ENCODE measurements at places on chromosomes 12 and 14.
A peak's percentile ranks its signal among the peaks of the same experiment; 100 is the strongest.

- DNase-seq, result peak; percentile 47
Observed at GRCh38 chr12:3752096-3752709, 706 bp downstream of the CRACR2A start.

DNA sequence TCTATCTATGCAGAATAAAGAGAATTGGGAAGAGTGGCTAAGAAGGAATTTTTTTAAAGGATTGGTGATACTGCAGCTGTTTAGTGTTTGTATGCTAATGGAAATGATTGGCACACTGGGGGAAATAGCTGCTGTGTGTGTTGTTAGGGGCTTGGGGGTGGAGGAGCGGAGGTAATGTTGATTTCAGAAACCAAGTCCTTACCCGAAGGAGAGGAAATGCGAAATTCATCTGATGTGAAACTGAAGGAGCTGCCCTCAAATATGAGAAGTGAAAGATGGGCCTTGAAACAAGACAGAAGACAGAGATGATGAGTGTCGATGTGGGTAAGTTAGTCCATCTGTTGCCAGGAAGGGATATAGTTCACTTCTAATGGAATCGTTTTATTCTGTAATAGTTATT lies 21.2 kb upstream of the RNASE12 start:
- DNase-seq, result no peak

DNA sequence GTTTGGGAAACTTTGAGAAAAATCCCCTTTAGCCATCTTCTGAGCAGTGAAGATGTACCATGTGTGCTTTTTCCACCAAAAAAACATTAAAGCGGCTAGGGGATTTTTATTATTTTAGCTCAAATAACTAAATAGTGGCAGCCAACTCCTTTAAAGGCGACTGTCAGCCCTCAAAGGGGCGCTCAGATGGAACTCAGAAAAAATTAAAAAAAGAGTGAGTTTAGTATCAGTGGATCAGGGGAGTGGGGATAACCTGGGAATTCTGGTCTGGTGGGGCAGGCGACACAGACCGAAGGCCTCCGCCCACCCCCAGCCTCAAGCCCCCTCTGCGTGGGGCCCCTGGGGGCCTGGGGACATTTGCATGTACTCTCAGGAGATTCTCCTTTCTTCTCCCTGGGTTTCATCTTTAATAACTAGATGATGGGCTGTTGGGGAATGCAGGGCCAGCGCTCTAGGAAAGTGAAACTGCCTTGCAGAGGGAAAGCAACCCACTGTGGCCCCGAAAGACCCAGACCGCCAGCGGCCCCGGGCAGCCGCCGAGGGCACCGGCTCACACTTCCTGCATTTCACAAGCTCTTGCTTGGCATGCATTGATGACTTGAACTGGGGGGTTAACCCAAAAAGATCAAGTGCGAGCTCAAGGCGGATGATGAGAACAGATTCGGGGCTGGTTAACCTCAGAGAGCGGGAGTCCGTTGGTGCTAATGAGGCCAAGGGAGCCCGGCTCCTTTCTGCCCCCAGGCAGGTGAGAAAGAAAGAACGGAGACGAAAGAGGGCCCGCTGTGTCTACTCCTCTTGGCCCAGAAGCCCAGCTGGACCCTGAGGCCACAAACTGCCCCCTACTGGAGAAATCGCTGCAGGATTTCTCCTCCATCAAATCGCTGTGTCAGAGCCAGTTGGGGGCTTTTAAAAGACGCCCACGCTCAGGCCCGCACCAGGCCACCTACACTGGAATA lies 7.3 kb upstream of the BATF start:
- DNase-seq, result no peak

GRCh38 chr12:2347137-2347843 lies 294.5 kb downstream of the CACNA1C start:
- no peak for DNase-seq

DNA sequence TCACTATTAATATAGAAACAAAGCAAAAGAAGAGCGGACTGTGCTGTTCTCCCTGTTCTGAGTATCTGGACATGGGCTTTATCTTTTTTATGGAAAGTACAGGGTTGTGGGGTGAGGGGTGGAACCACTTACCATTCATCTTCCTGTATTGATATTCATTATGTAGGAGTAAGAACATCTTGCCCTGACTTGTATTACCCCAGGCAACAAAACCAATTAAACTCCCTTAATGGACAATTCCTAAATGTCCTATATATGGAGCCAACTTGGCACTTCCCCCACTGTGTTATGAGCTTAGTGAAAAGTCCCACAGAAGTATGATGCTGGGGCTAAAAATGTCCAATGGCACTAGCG lies 139.9 kb upstream of the KRR1 start:
- no peak for DNase-seq

- DNase-seq, result no peak
Observed at GRCh38 chr12:119139448-119139847, 39.3 kb upstream of the HSPB8 start.

GRCh38 chr14:89371585-89372511 lies 45.2 kb downstream of the FOXN3 start:
- DNase-seq, result no peak

DNA sequence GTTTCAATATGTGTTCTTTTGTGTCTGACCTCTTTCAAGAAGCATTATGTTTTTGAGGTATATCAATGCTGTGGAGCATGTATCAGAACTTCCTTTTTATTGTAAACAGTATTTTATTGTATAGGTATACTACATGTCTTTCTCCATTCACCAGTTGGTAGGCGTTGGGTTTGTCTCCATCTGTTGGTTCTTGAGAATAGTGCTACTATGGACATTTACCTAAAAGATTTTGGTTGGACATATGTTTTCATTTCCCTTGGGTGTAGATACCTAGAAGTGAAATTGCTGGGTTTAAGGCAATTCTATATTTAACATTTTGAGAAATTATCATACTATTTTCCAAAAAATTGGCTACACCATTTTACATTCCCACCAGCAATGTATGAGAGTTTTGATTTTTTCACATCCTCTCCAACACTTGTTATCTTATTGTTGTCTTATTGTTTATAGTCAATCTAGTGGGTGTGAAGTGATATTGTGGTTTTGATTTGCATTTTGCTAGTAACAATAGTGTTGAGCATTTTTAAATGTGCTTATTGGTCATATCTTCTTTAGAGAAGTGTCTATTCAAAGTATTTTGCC lies 409.2 kb downstream of the IPO8 start:
- DNase-seq, result no peak

GRCh38 chr12:56358836-56359532 lies 923 bp downstream of the STAT2 start:
- DNase-seq, result no peak

DNA sequence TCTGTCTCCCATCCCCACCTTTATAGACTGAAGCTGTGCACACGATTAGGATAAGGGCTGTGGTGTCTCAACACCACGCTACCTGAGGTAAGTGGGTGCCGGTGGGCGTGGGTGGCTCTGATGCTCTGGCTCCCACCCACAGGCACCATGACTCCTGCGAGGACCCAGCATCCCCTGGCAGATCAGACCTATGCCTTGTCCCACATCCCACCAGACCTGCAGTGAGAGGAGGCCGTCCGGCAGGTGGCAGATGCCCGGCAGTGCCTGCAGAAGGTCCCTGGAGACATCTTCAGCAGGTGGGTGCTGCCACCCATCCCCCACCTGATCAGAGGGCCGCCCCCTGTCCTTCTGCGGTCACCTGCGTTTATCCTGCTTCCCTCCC lies 104.4 kb upstream of the PRB2 start:
- DNase-seq, result no peak

DNA sequence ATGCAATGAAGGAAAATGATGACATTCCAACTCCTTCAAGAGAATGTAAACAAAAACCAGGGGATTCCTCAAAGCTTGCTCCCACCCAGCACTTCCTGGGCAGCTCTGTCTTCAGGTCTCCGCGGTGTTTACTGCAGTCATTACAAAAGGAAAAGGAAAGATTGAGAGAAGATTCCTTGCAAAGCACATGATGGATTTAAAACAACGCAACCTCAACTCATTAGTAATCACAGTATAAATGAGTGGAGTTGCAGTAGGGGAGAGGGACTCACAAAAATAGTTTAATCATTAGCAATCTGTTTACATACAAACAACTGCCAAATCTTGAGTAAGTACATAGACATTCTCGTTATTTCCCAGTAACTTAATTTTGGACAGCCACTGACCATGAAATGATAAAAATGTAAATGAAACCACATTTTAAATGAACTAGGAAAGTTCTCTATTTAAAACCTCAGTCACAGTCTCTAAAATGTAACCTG lies 49.7 kb upstream of the OVCH1 start:
- DNase-seq, result no peak

DNA sequence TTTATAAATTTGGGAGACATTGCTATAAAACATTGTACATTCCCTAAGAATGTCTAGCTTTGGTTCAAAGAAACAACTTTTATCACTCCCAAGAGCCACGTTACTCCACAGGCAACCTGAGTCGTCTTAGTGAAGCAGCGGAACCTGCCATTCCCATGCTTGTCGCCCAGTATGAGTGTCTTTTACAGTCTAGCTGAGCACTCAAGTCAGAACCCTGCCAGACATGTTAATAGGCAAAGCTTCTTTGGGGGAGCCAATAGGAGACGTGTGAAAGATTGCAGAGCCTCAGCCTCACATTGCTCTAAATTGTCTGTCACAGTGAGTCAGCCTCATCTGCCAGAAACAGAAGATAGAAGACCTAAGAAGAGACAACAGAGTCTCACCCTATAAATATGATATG lies 541.6 kb upstream of the FLRT2 start:
- DNase-seq, result no peak

DNA sequence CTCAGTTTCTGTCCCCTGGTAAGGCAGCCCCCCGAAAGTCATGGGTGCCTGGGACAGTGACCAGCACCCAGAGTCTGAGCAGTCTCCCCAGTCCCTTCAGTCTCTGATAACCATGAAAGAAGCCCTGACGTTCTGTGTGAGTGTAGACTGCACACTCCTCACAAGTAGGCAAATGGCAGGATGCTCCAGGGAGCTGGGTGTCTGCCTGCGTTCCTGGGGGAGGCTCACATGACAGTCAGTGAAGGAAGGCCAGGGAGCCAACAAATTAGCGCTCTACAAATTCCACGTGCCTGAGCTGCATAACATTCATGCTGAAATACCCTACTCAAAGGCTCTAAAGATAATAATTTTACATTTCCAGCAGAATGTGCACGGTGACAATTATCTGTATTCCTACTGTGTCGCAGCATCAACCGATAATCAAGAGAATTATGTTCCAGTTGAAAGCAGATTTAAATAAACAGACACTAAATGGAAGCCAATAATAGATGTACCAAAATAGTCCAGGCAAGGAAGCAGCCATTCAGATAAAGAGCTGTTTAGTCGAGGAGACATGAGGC lies 56.3 kb downstream of the ASCL1 start:
- no peak for DNase-seq

DNA sequence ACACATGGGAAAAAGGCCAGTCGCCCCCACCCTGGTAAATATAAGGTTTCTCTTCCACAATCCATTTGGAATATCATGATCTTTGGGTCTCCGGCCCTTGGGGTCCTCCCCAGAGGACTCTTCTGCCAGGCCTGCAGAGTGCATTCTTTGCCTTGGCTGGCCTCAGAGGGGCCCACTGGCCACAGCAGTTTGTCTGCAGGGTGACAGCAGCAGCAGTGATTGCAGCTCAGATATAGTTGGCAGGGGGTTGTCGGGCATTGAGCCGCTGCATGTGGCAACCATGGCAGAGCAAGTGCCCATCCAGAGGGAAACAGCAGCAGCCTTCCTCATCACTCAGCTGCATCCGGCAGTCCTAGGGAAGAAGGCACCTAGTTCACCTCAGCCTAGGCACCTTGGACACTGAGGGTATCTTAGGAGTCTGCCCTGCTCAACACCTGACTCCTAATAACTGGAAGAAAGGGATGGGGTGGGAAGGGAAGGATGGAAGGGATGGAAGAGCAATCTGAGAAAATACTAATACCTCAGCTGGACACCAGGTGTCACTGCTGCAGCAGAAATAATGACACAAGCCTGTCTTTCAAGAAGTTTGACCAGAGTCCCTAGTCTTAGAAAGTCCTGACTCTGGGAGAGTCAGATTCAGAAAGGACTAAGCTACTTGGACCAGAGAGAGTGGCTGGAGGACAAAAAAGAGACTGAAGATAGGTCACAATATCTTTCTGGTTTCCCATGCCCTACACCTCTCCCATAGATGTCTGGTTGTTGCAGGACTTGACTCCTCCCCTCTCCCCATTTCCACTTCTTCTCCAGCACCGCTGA lies 8.9 kb downstream of the AJUBA start:
- DNase-seq, result peak; percentile 23

GRCh38 chr12:11014234-11014633 lies 8.2 kb downstream of the TAS2R19 start:
- no peak for DNase-seq

DNA sequence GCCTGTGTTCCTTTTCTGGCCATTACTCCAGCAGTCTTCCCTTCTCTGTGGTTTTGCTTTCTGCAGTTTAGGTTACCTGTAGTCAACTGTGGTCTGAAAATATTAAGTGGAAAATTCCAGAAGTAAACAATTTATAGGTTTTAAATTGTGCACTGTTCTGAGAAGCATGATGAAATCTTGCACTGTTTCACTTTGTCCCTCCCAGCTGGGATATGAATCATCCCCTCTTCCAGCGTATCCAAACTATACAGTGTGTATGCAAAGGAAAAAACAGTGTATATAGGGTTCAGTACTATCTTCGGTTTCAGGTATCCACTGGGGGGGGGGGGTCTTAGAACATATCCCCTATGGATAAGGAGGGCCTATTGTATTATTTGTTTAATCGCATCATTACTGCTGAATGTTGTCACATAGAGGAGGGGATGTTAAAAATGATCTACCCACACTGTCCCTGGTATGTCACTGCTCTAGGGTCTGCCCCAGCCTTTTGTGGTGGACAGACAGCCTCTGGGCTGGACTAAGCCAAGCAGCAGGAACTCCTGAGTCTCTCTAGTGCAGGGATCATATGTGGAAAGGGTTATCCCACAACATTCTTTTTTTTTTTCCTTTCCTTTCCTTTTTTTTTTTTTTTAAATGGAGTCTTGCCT lies 109.1 kb upstream of the MAX start:
- DNase-seq, result no peak

GRCh38 chr14:99042381-99043266 lies 229.4 kb downstream of the BCL11B start:
- no peak for DNase-seq

- DNase-seq, result no peak
Observed at GRCh38 chr12:102167821-102168604, 29.6 kb downstream of the PMCH start.

- DNase-seq, result peak; percentile 52
Observed at GRCh38 chr14:101823511-101824120, 62.1 kb downstream of the PPP2R5C start.

GRCh38 chr12:83016991-83017390 lies 330.3 kb downstream of the TMTC2 start:
- no peak for DNase-seq

All from activated T-cell treated with anti-CD3 and anti-CD28 coated beads for 4 hours (primary cell).